ENCODE measurements at places on chromosomes 12 and 14.
A peak's percentile ranks its signal among the peaks of the same experiment; 100 is the strongest.

DNA sequence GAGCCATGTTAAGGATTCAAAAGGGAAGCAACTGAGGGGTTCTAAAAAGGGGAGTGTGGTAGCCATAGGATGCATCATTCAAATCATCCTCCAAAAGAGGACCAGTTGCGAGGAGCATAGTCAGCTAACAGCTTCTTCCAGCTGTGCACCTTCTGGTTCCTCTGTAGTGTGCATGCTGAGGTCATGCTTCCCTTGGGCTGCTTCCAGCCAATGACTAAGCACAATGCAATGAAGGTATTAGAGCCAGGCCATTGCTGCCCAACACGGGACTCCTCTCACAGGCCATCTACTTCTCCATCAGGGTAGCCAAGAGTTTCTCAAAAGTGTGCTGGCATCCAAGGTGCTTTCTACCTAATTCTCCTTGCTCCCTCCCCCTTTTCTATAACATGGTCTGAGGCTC is 69.2 kb upstream of the ARID2 start:
- no peak for DNase-seq

GRCh38 chr14:103546652-103547454 is 15.6 kb downstream of the BAG5 start:
- DNase-seq: peak; percentile 67

- no peak for DNase-seq
Observed at GRCh38 chr12:65464930-65465329, 186.4 kb downstream of the MSRB3 start.

DNA sequence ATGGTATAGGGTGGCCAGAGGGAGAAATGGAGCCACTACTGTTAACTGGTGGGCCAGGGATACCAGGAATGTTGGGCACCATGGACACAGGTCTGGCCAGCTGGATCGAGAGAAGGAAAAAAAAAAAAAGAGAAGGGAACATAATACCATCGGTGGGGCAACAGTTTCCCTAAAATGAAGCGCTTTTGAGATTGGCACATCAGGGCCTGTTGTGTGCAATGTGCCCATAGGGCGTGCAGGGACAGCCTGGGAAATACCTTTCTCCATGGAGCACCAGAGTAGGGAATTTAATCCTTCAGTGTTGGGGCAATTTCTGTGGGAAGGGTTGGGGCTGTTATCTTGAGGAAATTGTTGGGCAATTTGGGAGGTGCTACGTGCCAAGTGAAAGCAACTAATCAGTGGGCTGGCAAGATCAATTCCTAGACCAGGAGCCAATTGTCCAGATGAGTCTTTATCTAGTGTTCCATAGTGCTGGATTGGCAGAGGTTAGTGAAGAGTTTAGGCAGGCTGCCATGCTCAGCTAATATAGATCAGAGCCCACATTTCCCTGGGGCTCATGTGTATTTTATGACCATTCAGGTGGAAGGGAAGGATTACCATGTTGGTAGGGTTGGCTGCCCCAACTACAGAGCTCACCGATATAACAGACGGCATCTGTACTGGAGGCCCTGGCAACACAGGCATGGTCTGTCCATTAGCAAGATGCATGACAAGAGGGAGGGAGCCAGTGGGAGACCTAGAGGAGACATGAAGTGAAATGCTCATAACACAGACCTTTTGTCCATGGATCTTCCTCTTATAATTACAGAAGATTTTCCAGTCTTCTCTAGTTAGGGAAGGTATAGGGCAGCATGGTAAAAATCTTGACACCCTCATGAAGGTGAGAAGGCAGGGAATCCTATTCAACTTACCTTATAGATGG is 25.5 kb upstream of the NPFF start:
- no peak for DNase-seq

- no peak for DNase-seq
Observed at GRCh38 chr12:115973066-115973465, 304.4 kb downstream of the MED13L start.

GRCh38 chr12:23760495-23760894 is 189.0 kb downstream of the SOX5 start:
- no peak for DNase-seq

DNA sequence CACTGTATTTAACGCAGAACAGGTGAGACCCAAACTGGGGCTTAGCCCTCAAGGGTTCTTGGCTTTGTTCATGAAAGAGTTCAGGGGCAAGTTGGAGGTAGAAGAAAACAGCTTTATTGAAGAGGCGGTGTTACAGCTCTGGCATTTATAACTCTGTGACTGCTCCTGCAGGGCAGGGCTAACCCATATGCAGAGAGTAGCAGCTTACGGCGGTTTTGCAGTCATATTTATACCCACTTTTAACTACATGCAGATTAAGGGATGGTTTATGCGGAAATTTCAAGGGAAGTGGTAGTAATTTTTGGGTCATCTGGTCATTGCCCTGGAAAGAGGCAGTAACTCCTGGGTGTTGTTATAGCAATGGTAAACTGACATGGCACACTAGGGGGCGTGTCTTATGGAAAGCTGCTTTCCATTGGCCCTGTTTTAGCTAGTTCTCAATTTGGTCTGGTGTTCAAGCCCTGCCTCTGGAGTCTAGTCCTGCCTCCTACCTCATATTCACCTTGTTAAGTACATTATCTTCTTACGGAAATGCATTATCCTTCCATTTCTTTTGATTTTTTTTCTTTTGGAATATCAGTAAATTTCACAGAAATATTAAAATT is 1.8 kb upstream of the IAPP start:
- no peak for DNase-seq

- DNase-seq: no peak
Observed at GRCh38 chr14:33909380-33910084, 41.3 kb downstream of the EGLN3 start.

GRCh38 chr14:33917661-33918060 is 33.2 kb downstream of the EGLN3 start:
- no peak for DNase-seq

GRCh38 chr14:23177181-23177580 is 6.3 kb downstream of the SLC7A8 start:
- no peak for DNase-seq

GRCh38 chr12:47207829-47208248 is 128.1 kb upstream of the AMIGO2 start:
- DNase-seq: no peak

GRCh38 chr14:94681300-94682060 is 69.3 kb downstream of the SERPINA3 start:
- no peak for DNase-seq

- no peak for DNase-seq
Observed at GRCh38 chr12:6768990-6769389, 2.8 kb downstream of the PTMS start.

GRCh38 chr12:15721316-15722115 is 67.7 kb downstream of the EPS8 start:
- DNase-seq: no peak

DNA sequence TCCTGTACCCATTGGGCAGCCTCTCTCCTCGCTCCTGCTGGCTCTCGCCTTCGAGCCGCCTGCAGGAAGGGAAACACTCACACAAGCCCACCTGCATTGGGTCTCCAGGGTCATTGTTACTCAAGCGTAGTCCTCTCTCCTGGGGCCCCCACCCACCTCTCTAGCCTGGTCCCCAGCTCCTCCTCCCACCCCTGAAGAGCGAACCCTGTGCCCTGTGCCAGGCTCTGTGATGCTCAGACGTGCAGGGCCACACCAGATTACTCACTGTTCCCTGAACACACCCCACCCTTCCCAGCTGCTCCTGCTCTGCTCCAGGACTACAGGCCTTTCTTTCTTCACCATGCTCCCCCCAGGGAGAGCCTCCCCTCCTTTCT is 88.1 kb downstream of the NINJ2 start:
- no peak for DNase-seq

DNA sequence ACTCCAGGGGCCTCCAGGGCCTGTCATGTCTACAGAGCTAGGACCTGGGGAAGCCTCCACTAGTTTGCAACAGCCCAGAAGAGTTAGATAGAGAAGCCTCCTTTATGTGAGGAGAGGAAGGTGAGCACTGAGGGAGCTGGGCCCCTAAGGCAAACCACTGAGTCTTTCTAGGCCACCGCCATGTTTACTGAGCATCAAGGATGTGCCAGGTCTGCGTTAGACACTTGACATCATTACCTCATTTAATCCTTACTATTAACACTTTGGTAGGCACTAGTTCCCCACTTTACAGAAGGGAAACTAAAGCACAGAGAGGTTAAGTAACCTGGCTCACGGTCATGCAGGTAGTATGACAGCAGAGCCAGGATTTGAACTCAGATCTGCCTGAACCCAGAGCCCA is 12.9 kb downstream of the CTDSP2 start:
- DNase-seq: no peak

GRCh38 chr14:89473989-89474388 is 57.0 kb upstream of the FOXN3 start:
- DNase-seq: no peak

GRCh38 chr14:74763803-74764531 is 851 bp downstream of the YLPM1 start:
- no peak for DNase-seq

DNA sequence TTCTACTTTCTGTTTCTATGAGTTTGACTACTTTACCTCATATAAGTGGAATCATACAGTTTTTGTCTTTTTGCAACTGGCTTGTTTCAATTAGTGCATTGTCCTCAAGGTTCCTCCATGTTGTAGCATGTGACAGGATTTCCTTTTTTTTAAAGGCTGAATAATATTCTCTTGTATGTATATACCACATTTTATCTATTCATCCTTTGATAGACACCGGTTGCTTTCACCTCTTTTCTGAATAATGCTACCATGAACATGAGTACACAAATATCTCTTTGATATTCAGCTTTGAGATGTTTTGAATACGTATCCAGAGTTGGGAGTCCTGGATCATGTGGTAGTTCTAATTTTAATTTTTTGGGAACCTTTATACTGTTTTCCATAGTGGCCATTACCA is 65.4 kb downstream of the SPATS2 start:
- DNase-seq: no peak

- no peak for DNase-seq
Observed at GRCh38 chr12:32005496-32006125, 46.4 kb downstream of the RESF1 start.

DNA sequence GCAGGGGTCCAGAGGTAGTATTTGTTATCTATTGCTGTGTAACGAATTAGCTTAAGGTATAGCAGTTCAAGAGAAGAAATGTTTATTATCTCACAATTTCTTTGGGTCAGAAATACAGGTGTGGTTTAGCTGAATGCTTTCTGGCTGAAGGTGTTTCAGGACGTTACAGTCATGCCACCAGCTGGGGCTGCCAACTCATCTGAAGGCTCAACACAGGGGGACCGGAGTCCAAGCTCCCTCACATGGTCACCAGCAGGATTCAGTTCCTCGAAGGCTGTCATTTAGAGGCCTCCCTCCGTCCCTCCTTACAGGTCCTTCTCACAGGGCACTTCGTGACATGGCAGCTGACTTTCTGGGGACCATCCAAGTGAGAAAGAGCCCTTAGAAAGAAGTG is 37.5 kb upstream of the SINHCAF start:
- DNase-seq: no peak

DNA sequence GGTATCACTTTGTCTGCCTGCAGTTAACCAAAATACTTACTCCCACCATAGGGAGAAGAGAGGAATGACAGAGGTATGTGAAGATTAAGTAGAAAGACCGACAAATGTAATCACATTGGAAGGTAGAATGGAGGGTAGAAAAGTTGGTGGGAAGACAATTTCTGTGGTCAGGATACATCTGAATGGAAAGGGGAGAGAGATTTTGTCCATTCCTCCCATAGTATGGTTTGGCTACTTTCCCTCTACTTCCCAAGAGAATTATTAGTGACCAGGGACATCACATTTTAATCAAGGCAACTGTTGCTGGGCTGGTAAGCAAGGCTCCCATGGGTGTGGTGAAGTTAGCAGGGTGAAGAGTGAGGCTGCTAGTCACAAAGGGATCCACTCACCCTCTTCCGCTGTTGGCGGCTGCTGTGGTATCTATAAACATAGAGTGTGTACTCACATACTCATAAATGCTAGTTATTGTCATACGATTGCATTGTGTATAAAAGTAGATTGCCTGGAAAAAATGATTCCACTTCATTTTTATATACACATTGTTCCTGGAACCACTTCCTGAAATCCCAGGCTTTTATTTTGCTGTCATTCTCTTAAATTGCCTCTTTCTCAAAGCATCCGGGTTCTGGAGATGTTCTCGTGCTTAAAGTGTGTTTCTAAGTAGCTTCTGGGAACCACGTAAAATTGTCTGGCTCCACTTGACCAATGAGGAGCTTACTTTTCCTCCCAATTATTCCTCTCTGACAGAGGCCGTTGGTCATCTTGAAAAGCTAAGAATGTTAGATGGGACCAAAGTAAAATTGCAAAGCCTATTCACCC is 413.1 kb downstream of the ZFP36L1 start:
- no peak for DNase-seq

GRCh38 chr12:132986885-132987225 is 688 bp downstream of the ZNF26 start:
- DNase-seq: no peak

DNA sequence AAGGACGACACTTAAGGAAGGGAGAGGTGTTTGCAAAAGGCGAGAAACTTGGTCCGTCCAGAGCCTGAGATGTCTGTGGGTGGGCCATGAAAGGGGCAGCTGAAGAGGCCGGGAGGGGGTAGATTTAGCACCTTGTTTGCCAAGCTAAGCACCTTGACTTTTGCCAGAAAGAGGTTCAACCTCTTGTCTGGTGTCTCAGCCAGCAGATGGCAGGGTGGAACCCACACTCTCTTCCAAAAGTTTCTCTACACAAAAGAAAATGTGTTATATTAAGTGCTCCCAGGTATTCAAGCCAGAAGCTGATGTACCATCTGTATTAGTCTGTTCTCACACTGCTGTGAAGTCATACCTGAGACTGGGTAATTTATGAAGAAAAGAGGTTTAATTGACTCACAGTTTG is 69.9 kb downstream of the SUDS3 start:
- DNase-seq: no peak

DNA sequence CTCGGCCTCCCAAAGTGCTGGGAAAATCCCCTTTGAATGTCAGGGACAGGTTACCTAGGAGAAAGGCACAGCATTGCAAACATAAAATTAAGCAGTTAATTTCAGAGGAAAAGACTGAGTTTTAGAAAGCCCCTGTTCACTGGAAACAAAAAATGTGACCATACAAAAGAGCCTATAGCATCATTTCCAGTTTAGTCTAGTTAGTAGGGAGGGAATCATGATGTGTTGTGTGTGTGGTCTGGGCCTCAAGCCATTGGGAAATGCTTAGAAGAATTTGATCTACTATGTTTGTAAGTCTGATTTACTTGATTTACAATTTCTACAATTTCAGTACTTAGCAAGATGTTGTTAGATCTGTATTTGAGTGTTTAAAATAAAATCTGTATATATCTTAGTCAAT is 47.1 kb upstream of the RERG start:
- no peak for DNase-seq

GRCh38 chr14:90381999-90382451 is 14.8 kb upstream of the CALM1 start:
- no peak for DNase-seq

DNA sequence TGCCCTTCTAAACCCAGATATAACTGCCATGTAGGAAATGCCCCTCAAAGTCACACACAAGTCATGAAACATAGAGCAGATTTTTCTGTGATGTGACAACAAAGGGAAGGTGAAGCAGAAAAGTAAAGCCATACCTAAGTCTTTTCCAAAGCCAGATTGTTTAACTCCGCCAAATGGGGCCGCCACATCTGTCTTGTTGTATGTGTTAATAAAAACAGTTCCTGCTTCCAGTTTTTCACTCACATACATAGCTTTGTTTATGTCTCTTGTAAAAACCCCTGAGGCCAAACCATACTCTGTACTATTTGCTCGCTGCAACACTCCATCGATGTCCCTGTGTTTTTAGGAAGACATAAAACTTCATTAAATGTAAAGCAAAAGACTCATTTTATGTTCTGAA is 40.3 kb downstream of the NOPCHAP1 start:
- DNase-seq: no peak

All from activated CD8-positive, alpha-beta memory T cell treated with anti-CD3 and anti-CD28 coated beads for 48 hours (primary cell).